Stimulated activated CD8-positive, alpha-beta memory T cell treated with anti-CD3 and anti-CD28 coated beads, Interleukin-4, amount 100 ng/mL, for 1 hour (primary cell): ENCODE measurements at places on chromosomes 2 and 18.

DNA sequence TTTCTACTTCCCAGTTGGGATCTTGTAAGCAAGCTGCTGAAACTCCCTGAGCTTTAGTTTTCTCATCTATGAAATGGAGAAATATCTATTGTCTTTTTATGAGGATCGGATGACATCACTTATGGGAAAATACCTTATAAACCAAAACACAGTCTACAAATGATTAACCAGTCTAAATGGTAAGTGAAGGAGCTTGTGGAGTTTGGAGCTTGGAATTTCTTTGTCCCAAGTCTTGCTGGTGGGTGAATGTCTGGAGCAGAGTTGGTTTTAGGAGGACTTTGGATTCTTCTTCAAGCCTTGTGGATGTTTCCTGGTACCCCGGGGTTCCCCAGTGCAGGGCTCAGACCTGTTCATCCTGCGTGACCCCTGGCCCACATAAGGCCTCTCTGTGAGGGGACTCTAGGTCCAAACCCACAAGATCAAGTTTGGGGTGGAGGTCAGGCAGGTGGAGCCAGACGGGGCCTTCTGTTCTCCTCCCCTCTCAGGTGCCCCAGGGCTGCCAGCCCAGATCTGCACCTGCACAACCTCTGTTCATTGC, 43.2 kb downstream of the FOSL2 start:
- DNase-seq = no peak

DNA sequence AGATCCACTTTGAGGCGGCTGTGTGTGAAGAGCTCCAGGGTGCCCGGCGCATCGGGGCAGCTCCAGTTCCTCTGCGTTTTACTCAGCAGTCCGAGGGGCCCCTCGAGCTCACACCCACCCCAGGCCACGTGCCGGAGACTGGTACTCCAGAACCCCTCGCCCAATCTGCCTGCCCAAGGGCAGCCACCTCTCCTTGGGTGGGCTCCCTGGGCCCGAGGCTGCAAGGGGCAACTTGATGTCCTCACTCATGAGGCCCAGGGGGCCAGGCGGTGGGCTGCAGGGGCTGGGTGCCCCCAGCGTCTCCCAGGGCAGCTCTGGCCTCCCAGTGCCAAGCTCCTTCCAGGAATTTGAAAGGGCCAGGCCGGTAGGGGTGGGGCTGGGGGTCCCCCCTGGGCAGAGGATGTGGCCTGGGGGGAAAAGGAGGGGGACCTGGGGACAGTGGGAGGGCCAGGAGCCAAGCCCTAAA, 16.7 kb downstream of the RAMP1 start:
- DNase-seq = no peak

DNA sequence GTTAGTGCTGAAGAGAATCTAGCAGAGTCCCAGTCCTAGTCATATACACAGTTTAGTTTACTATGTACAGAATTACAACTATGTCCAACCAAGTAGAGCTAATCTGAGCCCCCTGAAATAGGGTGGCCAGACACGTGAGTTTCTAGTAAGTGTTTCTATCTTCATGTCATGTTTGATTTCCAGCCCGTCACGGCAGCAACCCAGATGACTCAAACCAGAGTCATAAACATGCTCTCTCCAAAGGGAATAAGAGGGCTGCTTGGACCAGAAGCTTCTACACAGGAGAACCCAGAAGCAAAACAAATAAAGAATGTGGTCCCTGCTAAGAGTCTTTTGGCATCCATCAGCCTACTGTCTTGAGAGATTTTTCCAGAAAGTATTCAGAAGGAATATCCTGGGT, 64.9 kb upstream of the WIPF1 start:
- DNase-seq = no peak

DNA sequence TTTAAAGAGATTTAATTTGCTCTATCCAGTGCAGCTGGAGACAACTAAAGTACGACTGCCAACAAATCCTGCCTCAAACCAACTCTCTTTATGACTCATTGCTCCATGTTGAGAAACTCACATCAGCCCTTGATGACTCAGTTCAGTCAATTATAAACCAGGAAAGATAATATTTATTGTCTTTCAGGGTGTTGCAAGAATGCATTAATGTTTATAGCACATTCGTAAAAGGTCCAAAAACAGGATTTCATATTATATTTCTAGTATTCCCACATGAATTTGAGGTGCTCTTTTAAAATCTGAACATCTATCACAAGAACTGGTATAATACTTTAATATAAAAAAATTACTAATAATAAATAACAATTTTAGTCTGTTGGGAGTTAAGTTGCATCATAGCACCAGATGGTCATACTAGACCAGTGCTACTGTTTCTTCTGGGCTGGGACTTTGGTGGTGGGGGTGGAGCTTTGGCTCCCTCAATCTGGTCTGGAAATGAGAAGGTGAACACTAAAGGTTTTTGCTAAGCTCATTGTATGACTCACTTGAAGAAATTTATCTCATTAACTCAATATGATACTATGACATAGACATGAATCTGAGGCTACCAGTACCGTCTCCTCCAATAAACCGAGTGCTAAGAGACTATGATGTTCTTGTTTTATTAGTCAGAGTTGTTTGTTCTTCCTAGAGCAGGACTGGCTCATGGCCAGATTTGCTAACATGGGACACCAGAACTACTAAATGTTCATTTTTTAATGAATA, 26.6 kb upstream of the MAP3K20 start:
- no peak for DNase-seq

- no peak for DNase-seq
Measured at GRCh38 chr2:145186303-145186702, 666.4 kb upstream of the ZEB2 start.

DNA sequence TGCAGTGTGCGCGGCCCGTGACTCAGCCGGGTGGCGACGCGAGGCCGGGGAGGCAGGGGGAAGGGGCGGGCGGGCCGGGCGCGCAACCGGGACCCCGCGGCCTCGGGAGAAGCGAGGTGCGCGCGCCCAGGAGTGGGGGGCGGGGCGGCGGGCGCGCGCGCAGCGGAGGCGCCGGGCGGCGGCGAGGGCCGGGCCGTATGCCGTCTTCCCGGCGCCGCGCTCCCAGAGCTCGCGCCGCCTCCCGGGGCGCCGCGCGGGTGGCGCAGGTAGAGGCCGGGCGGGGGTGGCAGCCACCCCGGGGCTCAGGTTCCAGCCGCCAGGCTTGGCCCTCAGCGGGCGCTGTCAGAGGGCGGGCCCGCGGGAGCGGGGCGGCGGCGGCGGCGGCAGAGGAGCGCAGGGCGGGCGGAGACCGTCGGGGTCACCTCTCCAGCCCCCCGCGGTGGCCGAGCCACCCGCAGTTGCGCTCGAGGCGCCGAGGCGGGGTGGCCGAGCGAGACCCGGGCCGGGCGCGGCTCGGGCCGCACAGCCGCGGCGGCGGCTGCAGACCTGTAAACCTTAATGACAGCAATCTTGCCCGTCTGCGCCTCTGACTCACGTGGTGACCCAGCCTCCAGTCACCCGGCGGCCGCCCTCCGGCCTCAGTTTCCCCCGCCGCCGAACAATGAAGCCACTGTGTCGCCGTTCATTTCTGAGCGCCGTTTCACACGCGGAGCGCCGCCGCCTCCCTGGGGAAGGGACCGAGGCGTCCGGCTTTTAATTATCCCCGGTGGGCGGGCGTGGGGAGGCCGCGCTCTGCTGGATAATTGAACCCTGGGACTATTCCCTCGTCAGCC, 25.3 kb upstream of the SMAD7 start:
- no peak for DNase-seq

DNA sequence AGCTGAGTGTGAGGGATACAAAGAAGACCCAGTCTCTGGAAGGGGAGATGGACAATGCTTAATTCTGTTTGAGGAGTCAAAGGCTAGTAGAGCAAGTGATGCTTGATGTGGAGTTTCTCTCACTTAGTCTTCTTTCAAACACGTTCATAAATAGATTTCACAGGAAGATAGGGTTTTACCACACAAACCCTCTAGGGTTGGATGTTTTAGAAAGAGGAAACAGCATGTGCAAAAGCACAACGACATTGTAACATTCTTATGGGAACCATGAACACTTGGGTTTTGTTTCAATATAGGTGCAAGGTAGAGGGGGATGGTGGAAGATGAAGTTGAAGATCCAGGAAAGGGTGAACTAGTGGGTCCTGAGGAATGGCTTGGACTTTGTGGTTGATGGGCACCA, 10.8 kb upstream of the EFEMP1 start:
- DNase-seq = no peak

DNA sequence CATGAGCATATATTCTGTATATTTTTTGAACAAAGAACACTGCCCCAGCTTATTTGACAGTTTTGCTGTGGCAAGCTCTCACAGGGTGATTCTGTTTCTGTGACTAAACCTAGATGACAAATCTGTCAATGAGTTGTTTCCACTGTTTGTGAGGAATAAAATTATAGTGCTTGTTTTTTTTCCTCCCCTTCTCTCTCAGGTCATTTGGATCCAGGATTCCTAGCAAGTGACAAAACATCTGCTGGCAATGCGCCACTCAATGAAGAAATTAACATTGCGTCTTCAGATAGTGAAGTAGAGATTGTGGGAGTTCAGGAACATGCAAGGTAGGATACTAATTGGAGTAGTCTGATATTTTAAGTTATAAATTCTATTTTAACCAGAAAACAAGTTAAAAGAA, 149.3 kb downstream of the HAUS1 start:
- no peak for DNase-seq

DNA sequence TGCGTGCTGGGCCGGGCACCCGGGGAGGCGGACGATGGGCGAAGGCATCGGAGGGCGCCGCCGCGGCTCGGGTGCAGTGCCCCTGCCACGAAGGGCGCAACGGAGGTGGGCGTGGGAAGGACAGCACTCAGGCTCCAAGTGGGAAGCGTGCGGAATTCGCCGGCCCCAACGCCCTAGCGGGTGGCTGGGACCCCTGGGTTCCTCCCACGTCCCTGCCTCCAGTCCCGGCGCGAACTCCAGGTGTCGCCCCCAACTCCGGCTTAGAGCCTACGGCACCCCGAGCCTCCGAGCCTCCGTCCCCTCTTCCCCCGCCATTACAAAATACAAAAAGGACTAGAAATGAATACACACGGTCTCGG, 1.3 kb downstream of the CYP27C1 start:
- DNase-seq = no peak

DNA sequence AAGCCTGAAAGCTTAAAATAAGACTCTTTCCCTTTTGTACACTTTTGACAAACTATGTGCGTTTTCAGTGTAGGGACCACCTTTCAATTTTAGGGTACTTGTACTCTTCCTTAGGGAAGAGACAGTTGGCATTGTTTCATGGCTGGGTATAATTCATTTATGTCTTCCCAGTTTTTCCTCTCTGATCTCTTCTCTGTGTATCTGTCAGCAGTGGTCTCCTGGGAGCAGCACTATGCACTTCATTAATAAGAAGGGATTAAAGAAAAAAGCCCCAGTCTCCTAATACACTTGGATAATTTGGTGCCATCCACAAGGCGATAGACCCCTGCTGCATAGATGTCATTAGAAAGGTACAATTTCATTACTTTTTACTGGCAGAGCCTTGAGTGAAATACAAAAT, 12.1 kb downstream of the AQP4 start:
- no peak for DNase-seq

DNA sequence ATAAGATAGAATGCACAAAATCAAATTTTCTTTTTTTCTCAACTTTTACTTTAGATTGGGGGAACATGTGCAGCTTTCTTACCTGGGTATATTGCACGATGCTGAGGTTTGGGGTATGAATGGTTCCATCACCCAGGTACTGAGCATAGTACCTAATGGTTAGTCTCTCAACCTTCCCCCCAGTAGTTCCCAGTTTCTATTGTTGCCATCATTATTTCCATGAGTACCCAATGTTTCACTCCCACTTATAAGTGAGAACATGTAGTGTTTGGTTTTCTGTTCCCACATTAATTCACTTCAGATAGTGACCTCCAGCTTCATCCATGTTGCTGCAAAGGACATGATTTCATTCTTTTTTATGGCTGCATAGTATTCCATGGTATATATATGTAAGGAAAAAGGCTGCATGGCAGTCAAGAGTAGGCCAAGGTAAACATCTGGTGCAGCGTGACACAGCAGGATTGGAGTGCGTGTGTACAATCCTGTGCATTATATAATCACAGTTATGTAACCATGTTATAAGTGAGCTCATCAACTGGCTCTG, 10.5 kb upstream of the C2orf42 start:
- DNase-seq = no peak

DNA sequence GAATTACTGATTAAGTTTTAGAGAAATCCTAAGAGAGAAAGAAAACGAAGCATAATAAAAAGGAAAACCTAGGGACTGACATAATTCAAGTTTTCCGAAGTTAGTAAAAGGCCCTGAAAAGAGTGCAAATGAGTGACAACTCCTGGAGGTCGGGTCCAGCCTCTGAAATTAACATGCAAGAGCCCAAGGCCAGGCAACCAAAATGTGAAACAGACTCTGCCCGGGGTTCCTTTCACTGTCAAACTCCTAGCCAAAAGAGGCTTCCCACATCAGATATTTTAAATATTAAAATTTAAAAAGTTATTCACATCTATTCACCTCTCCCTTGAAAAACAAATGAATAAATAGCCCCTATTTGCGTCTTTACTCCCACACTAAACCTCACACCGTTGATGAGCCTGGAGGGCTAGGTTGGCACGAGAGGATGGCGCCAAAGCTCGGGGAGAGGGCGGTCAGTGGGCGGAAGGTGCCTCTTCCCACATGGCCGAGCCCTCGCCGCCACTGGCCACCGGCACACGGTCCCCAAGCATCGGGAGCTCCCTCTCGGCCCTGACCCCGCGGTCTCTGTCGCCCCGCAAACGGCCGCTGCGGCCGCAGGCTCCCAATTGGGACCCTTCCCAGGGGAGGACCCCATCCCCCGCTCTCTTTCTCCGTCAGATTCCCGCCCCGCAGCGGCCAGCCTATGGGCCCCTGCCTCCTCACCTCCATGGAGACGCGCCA, 630 bp downstream of the PPM1G start:
- DNase-seq = no peak

DNA sequence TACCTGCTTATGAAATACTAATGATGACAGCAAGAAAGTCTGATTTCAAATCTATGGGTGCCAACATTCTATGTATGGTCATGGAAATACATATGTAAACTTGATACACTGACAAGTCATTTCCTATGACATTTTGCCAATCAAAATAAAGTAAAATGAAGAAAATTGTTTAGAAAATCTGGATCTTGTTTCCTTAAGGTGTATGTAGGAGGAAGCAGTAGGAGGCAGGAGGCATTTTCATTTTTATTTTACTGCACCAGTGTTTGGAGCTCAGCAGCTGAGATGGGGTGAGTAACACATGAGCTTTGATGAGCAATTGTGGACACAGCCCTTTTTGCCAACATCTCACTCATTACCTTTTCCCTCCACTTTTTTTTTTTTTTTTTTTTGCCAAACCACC, 167.0 kb downstream of the AFF3 start:
- DNase-seq = no peak

DNA sequence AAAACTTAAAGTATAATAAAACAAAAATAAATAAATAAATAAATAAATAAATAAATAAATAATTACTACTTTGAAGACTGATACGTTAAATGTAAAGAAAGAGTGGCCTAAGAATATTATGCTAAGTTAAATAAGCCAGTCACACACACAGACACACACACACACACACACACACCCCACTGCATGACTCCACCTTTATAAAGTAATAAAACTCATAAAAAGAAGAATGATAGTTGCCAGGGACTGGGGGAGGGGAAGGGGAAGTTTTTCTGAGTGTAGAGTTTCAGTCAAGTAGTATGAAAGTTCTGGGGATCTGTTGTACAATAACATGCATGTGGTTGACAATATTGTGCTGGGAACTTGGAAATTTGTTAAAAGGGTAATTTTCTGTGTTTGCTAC, 1237.5 kb upstream of the GYPC start:
- no peak for DNase-seq
